HL-60 (cell line): ENCODE measurements at places on chromosomes 16 and 17.

DNA sequence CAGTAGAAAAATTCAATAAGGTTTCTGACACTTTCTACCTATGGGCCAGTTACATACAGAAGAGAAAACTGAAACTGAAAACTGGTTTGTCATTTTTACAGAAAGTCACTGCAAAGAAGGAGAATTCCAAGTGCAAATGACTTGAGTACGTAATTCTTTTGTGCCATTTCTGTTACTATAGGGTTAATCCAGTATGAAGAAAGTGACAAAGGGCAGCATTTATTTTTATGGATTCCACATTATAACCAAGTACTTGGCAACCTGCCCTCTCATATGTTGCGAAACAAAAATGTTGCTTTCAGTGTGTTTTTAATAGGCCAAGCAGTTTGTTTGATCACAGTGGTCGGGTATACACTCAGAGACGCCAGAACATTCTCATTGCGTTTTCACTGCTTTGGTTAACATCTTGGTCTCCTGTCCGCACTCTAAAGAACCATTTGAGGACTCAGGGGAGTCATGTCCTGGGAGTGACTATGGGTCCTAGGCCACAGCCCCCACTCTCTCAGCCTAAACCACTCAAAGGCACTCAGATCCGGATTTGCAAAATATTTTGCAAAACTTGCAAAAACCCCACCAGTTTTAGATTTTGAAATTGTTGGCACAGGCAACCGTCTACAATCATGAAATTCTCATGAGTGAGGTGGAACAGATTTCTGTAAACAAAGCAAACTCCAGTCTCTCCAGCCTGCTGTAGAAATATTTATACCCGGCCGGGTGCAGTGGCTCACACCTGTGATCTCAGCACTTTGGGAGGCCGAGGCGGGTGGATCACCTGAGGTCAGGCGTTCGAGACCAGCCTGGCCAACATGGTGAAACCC is 15.4 kb upstream of the HELZ start:
- DNase-seq = peak; percentile 71

DNA sequence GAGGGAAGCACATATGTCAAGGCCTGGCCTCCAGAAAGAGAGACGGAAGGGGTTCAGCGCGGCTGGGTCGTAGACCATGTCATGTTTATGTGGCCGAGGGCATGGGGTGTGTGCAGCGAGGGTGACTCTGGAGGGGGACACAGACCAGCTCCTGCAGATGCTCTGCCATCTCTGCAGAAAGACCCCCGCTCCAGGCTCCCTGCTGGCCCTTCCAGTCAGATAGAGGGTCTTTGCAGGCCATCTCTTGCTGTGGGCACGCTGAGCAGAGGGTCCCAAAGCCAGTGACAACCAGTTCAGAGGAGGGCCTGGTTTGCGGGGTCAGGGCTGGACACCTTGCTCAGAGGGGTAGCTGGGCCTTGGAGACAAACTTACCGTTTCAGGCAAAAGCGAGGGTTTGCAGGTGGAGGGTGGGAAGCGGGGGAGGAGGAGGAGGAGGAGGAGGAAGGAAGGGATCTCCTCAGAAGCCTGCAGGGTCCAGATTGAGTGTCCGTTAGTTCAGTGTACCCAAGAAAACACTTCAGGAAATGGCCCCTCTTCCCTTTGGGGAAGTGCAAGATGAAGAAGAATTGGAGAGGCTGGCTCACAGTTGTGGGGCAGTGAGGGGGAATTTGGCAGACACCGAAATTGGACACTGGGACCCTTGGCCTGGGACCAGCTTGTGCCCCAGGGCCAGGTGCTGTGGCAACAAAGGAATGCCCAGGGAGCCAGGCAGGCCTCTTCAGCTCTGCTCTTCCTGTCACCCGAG is 102.8 kb downstream of the CMIP start:
- peak; percentile 20 for DNase-seq

GRCh38 chr16:1453316-1453715 is 9.0 kb upstream of the CCDC154 start:
- no peak for DNase-seq

DNA sequence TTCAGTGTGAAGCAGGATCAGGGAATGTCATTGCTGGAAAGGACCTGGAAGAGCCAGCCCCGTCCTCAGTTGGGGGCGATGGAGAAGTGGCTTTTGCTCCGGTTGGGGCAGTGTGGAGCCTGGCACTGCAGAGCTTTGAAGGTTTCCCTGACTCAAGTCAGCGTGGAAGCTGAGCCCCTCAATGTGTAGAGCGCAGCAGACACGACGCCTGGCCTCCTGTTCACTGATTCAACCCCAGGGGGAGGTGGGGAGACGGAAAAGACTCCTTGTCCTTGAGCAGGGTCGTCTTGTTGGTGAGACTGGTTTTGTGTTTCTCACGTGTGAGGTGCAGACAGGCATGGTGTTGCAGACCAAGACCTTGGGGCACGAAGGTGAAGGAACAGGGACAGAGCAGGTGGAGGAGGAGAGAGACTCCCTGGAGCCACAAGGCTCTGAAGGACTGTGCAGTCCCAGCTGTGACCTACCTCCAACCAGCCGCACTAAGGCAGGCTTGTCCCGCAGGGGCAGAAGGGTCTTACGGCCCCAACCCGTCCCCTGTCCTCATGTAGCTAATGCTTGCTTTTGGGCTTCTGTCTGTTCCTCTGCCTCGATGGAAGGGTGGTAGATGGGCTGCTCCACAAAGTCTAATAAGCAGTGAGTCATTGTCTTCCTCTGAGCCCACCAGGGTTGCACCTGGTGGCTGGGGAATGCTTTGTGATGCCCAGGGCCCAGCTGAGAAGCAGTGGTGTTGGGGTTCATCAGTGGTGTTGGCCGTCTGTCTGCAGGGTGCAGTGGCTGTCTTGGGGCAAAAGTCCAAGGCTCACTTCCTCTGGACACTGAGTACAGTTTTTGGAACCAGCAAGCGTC is 47.8 kb downstream of the MPRIP start:
- DNase-seq = no peak

- DNase-seq = no peak
Measured at GRCh38 chr17:80909635-80910034, 82.0 kb upstream of the CHMP6 start.

GRCh38 chr17:6420173-6420641 is 14.7 kb downstream of the AIPL1 start:
- peak; percentile 1 for DNase-seq

DNA sequence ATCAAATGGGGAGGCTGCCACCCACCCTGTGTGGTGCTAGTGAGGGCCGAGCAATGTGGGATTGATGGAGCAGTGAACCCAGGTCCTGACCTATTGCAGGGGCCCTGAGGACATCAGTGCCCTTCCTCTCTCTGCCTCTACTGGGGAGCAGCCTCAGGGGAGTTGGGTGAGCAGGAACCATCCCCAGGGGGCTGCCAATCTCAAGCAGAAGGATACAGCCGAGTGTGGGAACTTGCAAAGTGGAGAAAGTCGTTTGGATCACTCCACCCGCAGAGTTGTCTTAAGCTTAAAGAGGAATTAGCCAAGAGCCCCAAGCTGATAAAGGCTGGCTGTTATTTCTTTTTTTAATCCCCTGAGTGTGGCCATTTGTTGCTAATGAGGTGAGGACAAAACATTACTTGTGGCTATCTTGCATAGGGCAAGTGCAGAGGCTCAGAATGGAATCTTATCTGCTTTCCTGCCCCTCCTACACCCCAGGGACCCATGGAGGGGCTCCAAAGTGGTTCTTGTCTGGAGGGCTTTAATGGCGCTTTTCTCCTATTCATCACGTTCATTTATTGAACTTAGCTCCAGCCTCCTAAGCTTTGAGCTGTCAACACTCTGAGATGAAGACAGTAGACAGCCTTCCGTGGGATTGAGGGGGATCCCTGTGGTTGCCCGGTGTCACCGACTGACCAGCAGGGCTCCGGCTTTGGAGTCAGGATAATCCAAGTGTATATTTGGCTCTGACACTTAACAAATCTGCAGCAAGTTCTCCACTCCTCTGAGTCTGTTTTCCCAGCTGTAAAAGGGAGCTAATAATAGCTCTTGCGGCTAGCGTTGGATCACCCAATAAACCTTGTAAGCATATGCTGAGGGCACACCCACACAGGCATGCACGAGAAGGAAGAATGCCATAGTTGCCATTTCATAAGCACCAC is 45.1 kb downstream of the MYH11 start:
- DNase-seq = no peak

- no peak for DNase-seq
Measured at GRCh38 chr16:68276223-68276622, 11.9 kb downstream of the SLC7A6 start.

DNA sequence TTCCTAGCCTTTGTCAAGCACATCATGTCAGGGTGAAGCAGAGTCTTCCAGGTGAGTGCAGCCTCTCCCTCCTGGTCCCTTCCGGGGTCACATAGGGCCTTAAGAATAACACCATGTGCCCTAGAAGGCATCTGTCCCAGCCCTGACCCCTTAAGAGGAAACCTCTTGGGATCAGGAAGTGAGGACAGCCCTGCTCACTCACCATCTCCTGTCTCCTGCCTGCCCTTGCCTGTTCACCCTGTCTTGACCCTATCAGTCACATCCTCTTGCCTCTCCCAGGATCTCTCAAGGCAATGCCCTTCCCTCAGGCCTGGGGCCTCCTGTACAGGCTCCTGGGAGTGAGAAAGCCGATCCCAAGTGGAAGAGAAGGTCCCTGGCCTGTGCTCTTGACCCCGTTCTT is 13.9 kb downstream of the MYL4 start:
- no peak for DNase-seq

DNA sequence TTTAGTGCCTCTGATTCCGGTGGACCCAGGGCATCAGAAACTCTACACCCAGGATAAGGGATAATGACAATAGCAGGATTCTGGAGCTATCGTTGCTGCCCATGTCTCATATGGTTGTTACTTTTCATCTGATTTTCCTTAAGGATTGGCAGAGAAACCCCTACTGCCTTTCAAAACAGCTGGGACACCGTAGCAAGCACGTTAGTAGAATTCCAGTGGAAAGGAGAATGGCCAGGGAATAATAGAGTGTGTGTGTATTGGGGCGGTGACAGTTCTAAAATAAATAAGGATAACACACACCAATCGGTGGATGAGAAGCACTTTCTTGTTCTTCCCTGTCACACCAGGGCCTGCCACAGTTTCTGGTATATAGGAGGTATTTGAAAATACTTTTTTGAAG is 251.8 kb downstream of the HAPSTR1 start:
- no peak for DNase-seq

GRCh38 chr16:75385507-75386152 is 47.7 kb downstream of the CFDP1 start:
- peak; percentile 46 for DNase-seq

DNA sequence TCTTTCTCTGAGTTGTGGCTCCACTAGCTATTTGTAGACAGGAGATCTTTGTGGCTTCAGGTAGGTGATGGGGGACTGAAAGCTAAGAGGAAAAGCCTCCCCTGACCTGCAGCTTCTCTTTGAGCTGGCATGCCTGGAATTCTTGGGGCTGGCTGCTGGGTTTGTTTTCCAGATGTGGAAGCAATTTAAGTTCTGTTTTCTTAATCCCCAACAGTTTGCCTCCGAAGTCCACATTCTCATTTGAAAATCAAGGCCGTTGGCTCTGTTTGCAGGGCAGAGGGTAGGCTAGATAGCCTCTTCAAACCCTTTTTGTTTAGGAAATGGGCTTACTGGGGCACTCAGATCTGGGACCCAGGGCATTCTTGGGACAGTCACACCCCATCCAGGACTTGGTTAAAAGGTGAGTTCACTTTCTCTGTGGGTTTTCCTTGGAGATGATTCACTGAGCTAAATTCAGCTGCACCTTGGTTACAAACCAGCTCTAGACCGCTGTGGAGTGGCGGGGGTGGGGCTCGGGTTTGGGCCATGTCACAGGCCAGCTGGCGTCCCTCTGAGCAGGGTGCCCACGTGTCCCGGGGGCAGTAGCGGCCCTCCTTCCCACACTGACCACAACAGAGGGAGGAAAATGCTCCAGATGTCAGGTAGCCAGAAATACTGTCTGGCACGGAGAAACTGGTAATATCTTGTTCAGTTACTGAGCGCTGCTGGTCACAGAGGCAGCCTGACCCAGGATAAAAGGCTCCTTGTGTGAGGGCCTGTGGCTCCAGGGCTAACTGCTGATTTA is 108.5 kb downstream of the RAB11FIP4 start:
- DNase-seq = no peak

DNA sequence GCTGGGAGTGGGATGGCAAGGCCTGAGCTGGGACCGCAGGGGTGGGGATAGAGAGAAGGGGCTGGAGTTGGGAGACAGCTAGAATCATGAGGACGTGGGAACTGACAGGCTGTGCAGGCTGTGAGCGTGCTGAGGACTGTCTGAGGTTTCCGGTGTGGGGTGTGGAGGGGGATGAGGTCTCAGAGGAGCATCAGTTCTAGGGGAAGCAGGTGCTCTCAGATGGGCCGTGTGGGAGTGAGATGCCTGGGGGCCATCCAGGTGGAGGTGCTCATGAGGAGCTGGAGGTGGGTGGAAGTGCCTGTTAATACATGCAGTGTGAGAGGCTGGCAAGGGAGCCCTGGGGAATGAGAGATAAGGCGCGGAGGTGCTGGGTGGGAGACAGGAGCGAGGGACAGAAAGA is 27.2 kb downstream of the HASPIN start:
- DNase-seq = no peak

- no peak for DNase-seq
Measured at GRCh38 chr16:8773537-8773936, 23.9 kb downstream of the TMEM186 start.

GRCh38 chr17:2634361-2634960 is 41.0 kb downstream of the PAFAH1B1 start:
- DNase-seq = no peak

DNA sequence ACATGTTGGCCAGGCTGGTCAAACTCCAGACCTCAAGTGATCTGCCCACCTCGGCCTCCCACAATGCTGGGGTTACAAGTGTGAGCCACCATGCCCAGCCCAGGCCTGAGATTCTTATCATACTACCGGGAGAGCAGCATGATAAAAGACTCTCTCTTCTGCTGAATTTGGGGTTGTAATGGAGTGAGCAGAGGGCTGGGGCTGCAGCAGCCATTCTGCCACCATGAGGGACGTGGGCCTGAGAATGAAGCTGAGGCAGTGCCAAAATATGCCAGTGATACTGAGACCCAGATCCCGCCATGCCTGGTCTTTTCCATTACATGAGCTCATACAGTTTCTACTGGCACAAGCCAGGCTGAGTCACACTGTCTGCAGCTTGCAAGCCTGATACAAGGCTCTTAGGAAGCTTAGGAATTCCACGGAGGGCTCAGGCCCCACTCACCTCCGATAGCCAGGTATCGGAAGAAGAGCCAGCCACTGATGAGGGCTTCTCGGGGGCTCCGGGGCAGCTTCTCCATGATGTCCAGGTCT is 19.6 kb upstream of the P2RX1 start:
- DNase-seq = no peak

- DNase-seq = no peak
Measured at GRCh38 chr16:68893710-68894705, 50.7 kb downstream of the TANGO6 start.

DNA sequence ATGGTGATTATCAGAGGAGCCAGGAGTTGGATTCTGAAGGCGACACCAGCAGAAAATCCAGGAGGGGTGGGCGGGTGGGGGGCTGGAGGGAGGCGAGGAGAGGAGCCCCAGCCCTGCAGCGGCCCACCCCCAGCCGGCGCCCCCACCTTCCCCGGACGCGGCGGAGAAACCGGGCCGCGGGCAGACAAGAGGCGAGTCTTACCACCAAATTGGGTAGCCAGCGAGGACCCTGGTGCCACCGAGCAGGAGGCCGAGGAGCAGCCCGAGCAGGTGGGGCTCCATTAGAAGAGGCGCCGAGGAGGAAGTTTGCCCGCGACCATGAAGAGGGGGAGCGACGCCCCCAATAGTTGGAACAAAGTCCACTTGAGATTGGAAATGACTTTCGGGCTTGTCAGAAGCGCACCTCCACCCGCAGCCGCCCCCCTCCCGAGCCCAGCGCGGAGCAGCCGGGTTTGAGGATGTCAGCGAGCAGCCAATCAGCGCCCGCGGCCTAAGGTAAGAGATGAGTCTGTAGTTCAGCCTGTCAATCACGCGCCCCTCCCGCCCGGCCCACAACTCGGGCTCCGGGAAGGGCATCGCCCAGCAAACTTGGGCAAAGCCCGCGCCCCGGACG is at the start of gene WNT3:
Gene WNT3 (minus strand): TSS at position 377 of the 613 bp plus-strand sequence. CDS start 95 bp downstream, at position 282.
- peak; percentile 7 for DNase-seq

GRCh38 chr17:42564815-42565522 is 1.9 kb upstream of the MLX start:
- no peak for DNase-seq
